Naive thymus-derived CD4-positive, alpha-beta T cell (primary cell): ENCODE measurements at places on chromosomes 4 and X. TPM values are rescaled to one million over a fixed set of nuclear protein-coding genes. Genes with fewer than 3 reads are reported as not detected.

Gene CT83
- not detected for total RNA-seq

Gene SHROOM3
- total RNA-seq, result not detected

Gene TLR2
- 3.2 and 3.3 TPM in 2 replicates for total RNA-seq

DNA sequence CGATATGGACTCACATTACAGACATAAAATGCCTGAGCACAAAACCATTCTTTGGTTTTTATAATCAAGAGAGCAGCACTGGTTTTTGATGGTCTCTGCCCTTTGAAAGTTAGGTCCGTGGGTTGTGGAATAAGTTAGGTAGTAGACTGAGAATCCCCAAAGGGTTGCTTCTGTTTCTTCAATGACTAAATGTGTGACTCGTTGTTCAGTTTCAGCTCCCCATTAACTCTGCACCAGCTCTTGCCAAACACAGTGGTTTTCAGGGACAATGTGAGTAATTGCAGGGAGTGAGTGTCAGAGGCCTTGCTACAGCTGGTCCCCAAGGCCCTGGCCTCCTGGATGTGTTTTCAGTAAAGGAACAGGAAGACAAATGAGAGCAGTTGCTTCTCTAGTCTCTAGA lies 24.8 kb downstream of the SMIM20 start:
- peak; percentile 51 for DNase-seq

GRCh38 chrX:105114554-105115130 lies 105.9 kb downstream of the TEX13A start:
- no peak for DNase-seq

DNA sequence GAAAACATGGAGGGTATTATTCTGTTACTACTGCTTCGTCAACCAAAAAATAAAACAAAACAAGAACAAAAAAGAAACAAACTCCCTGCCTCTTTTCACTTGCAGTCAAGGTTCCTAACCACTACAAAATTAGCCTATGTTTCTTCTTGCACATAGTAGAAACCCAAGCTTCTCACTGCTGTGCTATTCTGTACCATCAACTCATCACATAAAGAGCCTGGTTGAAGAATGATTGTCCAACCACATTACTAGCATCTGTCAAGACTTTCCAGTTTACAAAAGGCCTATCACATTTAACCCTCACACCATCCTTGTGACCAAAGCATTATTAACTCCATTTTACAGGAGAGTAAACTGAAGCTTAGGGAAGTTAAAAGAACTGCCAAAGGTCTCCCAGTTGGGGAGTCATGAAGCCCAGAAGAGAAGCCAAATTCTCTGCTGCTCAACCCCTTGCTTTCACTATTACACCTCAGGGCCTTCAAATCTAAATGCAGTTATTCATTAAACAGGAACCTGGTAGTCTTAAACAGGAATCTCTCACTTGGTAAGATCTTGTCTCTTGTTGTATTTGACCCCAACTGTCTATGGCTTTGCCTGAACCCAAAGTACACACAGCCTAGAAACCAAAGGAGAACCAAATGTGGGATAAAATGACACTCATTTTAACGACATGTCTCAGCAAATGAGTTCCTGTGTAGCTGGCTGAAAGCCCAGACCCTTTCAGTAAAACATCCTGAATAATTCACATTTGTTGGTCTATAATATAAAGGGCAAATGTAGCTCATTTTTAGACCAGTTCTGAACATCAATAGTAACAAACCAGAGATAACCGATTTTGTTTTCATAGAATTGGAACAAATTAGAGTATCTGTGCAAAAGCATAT lies 8.6 kb downstream of the F9 start:
- no peak for DNase-seq

DNA sequence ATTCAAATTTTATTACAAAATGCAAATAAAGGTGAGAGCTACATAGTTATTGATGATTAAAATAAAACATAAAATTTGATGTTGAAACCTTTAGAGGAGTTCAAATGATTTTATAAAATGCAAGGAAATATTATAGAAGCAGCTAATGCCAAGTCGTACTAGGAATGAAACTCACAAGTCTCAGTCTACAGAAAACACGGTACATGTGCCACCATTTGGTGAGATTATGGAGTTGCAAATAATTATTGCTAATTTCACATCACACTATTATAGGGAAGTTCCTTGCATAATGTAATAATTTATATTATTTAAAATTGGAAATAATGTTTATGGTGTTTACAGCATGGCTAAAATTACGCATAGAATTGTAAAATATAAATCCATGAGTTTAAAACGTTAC lies 1601.7 kb upstream of the TENM3 start:
- DNase-seq, result no peak

- no peak for DNase-seq
Measured at GRCh38 chr4:155353923-155354540, 22.7 kb downstream of the MAP9 start.

DNA sequence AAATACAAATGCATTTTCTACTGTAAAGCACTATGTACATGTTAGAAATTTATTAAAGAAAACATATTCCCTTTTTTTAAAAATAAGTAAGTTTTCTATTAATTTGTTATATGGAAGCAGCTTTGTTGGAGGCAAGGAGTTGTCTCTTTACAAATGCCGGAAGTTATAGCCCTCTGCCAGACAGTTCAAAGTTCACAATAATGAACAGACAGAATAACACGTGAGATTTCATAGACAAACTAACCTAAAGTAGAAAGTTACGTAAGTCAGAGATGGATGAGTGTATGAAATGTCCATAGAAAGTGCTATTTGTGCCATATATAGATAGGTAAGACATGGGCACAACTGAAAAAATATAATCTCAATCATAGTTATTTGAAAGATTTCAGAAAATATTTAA lies 43.9 kb upstream of the NEIL3 start:
- DNase-seq, result no peak

Gene CT45A10
- not detected for total RNA-seq

DNA sequence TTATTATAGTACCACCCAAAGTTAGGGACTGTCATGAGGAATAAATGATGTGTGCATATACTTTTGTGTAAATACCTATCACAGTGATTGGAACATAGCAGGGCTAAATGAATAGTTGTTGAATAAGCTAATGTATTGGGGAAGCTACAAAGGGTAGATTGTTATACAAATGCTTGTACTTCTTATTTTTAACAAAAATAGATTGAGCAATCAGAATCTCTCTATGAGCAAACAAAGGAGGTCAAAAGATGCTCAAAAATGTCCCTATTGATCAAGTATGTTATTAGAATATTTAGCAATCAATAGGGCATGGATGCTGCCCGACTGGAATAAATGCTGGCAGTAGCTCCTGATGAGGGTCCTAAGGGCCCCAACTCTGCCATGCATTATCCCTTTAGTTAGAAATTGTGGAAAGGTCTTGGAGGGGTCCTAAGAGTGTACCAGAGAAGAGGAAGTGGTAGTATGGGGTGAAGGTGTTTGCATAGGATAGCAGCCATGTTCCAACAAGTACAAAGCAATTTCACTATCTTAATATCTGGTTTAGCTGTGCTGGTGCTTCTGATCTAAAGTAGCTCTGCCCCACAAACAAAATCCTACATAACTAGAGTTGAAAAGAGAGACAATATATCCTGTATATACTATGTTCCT lies 33.1 kb upstream of the TAPT1 start:
- DNase-seq, result no peak

DNA sequence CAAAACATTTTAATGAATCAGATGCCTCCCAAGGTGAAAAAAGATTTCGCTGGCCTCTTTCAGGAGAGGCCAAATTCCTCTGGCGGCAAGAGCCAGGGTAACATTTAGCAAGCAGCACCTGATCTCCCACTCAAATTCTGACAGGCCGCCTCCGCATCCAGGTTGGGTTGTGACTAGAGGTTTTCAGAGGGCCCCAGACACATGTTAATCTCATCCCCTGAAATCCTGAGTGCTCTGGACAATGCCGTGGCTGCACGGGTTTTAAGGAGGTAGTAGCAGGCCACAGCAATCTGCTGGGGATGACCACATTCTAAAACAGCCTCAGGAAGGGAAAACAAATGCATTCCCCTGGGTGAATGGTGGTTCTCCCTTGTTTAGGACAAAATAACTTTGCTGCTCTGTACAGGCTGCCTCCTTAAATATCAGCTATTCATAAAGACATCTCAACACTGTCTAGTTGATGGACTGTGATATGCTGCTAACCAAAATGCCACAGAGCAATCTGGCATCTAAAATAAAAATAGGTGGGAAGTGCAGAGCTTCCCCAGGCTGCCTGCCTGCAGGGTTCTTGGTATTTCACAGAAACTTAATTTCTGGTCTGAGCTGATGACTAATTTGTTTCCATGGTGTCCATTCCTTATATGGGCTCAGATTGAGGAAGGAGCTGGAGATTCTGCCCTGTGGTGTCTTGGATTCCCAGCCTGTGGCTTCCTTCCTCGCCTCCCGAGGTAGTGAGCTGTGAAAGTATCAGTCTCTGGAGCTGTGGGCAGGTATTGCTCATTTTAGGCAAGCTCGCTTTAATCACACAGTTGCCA lies 202.0 kb downstream of the DCLK2 start:
- no peak for DNase-seq

DNA sequence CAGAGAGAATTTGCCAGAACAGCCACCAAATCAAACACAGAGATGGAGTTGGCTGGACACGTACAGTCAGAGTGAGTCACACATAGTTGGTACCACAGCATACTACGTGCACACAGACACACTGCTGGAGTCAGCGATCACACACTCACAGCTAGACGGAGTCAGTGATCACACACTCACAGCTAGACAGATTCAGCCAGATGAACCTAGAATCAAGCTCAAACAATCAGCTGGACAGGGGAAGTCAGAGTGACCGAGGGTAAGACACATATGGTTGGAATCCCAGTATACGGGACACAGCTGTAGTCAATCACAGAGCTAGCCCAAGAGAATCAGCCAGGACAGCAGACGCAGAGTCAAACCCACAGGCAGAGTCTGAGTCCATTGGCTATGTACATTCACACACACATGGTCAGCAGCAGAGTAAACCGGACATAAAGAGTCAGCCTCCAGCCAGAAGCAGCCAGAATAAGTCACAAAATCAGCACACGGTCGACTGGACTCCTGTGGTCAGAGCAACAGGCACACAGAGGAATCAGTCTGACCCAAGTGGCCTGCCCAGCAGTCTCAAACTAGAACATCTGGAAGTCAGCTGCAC lies 4.6 kb downstream of the SLC38A5 start:
- no peak for DNase-seq

GRCh38 chr4:88135356-88135663 lies 23.1 kb downstream of the ABCG2 start:
- DNase-seq, result no peak

Gene MMRN1
- total RNA-seq, result 0.78 TPM

- DNase-seq, result no peak
Measured at GRCh38 chrX:55767100-55767499, 49.6 kb downstream of the RRAGB start.

GRCh38 chr4:95998311-95998710 lies 158.4 kb downstream of the PDHA2 start:
- DNase-seq, result no peak

Gene UGT2B15
- not detected for total RNA-seq

GRCh38 chrX:23661671-23662070 lies 5.6 kb upstream of the PRDX4 start:
- no peak for DNase-seq

Gene ERAS
- not detected for total RNA-seq

DNA sequence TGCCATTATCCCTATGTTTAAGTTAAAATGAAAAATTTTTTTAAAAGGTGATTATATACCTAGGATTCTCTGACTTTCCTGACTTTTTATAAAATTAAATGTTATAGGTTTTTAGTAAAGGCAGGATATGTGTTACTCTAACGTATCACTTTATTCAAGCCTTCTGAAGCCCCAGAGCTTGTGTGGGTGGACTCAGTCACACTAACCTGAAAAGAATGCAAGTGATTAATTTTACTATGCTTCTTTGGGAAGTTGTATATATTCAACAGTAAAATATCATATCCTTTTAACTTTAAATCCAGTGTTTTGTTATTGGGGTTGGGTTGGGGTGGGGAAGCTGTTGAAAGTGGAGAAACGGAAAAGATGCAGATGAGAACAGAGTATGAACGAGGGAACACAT lies 22.8 kb downstream of the PDLIM3 start:
- no peak for DNase-seq

Gene RHOH
- 160 and 173 TPM in 2 replicates for total RNA-seq
